CD14-positive monocyte (primary cell): ENCODE measurements at places on chromosomes 12 and 14.
A peak's percentile ranks its signal among the peaks of the same experiment; 100 is the strongest.

DNA sequence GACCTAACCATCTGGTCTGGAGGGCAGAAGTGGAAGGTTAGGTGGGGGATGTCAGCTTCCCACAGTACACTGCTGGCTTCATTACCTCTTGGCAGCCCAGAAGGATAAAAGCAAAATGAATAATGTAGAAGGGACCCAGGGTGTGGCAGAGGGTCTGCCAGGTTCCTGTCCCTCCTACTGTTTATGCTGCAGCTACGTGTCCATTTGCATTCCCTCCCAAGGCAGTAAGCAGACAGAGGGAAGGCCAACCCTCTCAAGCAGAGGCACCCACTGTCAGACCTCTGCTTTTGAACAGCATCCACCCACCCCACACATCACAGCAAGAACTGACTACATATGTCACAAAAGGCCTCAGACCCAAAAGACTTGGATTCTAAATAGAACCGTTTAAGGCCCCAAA, 19.4 kb downstream of the MAX start:
- H3K36me3 ChIP-seq: peaks cover 51% of the 10 kb centered on the region
- H3K4me1 ChIP-seq: peaks cover 45% of the 10 kb centered on the region
- H3K27ac ChIP-seq: peak overlapping the region; percentile 79
- no peak for DNase-seq

DNA sequence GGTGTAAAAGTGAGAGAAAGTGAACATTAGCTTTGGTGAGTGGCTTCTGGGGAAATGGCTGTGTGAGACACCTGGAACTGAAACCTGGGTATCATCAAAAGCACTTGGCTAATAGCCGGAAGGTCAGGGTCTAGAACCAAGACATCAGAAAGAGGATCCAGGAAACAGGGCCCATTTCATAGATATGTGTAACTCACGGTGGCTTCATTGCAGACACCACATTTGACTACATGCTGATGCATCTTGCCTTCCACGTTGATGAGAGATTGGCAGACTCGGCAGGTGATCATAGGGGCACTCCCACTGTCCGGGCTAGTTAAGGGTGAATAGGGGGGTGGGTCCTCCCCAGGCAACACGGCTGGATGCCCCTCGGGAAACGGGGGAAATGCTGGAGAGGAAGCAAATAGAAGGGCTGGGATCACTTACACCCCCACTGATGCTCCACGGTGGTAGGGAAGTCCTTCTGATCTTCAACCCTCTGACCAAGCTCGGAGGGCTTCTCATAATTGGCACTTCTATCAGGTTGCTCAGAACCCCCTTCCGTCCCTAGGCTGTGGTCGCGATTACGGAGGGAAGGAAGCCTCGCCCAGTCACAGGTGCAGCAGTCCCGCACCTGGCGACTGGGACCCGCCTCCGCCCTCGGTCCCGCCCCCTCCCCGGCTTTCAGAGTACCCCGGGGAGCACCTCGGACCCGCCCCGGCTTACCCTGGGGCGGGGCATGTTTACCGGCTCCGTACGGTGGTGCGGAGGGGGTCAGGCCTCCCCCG, 593 bp downstream of the PIP4P1 start:
- peaks cover 38% of the 10 kb centered on the region for H3K36me3 ChIP-seq
- peak overlapping the region; percentile 93 for H3K27ac ChIP-seq
- H3K4me3 ChIP-seq: peak overlapping the region; percentile 86

- H3K27me3 ChIP-seq: no peaks in the 10 kb centered on the region
- no peak for DNase-seq
- H3K27ac ChIP-seq: no peak overlapping the region
- H3K36me3 ChIP-seq: no peaks in the 10 kb centered on the region
- H3K4me3 ChIP-seq: no peak overlapping the region
- H3K4me1 ChIP-seq: peaks cover 9% of the 10 kb centered on the region
Observed at GRCh38 chr14:60229614-60230013, 19.4 kb upstream of the PPM1A start.

- no peak overlapping the region for H3K27ac ChIP-seq
- no peaks in the 10 kb centered on the region for H3K27me3 ChIP-seq
- DNase-seq: no peak
- no peak overlapping the region for H3K4me3 ChIP-seq
- no peaks in the 10 kb centered on the region for H3K36me3 ChIP-seq
- H3K4me1 ChIP-seq: no peaks in the 10 kb centered on the region
Observed at GRCh38 chr14:104303705-104304425, 165.5 kb downstream of the KIF26A start.

GRCh38 chr12:1660304-1661187, 30.3 kb upstream of the ADIPOR2 start:
- no peak overlapping the region for H3K4me3 ChIP-seq
- H3K27ac ChIP-seq: no peak overlapping the region
- H3K27me3 ChIP-seq: no peaks in the 10 kb centered on the region
- peaks cover 13% of the 10 kb centered on the region for H3K4me1 ChIP-seq
- no peaks in the 10 kb centered on the region for H3K36me3 ChIP-seq

- DNase-seq: no peak
- no peaks in the 10 kb centered on the region for H3K36me3 ChIP-seq
- no peaks in the 10 kb centered on the region for H3K27me3 ChIP-seq
- no peak overlapping the region for H3K27ac ChIP-seq
Observed at GRCh38 chr12:29634057-29634456, 136.6 kb upstream of the OVCH1 start.

DNA sequence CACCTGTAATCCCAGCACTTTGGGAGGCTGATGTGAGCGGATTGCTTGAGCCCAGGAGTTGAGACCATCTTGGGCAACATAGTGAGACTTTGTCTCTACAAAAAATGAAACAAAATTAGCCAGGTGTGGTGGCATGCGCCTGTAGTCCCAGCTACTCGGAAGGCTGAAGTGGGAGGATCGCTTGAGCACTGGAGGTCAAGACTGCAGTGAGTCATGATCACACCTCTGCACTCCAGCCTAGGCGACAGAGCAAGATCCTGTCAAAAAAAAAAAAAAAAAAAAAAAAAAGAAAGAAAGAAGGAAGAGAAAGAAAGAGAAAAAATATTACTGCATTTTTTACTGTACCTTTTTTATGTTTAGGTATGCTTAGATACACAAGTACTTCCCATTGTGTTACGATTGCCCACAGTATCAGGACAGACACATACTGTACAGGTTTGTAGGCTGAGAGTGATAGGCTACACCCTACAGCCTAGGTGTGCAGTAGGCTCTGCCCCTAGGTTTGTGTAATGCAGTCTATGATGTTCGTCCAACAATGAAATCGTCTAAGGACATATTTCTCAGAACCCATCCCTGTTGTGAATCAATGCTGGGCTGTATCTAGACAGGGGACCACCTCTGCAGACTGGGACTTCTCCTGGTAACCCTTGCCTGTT, 160.4 kb upstream of the PWP1 start:
- no peak overlapping the region for H3K4me3 ChIP-seq
- no peak for DNase-seq
- H3K27me3 ChIP-seq: no peaks in the 10 kb centered on the region
- H3K27ac ChIP-seq: no peak overlapping the region

GRCh38 chr12:89352242-89352491, 134 bp downstream of the DUSP6 start:
- H3K4me1 ChIP-seq: peaks cover 60% of the 10 kb centered on the region
- peak overlapping the region; percentile 85 for H3K4me3 ChIP-seq
- peaks cover 37% of the 10 kb centered on the region for H3K36me3 ChIP-seq

GRCh38 chr12:80320121-80320678, 123.8 kb upstream of the PTPRQ start:
- H3K4me3 ChIP-seq: no peak overlapping the region
- DNase-seq: no peak
- H3K27me3 ChIP-seq: no peaks in the 10 kb centered on the region

GRCh38 chr14:58713677-58714076, 75.9 kb downstream of the DACT1 start:
- H3K36me3 ChIP-seq: no peaks in the 10 kb centered on the region
- DNase-seq: no peak
- H3K4me3 ChIP-seq: no peak overlapping the region
- H3K4me1 ChIP-seq: no peaks in the 10 kb centered on the region

DNA sequence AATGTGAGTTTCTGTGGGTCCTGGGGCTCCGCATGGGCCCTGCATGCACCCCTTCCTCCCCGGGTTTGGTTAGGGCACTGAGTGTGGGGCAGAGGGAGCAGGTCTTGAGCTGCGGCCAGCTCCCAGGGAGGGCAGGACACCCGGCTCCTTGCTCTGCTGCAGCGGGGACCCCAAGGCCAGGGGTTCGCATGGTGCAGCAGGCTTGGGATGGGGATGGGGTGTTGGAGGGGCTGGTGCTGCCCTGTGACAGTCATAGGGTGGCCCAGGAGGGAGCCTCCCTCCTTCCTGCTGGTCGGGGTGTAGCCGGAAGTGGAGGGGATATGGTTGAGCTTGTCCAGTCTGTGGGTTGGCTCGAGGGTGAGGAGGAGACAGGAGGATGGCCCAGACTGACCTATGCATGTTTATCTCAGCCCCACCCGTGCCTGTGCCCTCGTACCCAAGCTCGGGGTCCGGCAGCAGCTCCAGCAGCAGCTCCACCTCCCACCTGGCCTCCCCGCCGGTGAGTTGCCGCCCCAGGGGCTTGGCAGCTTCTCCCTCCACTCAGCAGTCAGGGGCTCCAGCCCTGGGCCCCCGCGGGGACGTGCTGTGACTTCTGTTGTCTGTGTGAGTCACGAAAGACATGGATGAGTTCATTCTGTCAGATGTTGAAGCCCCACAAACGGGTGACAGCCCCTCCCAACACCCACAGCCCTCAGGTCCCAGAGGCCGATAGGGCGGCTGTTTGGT, 16.0 kb downstream of the ULK1 start:
- no peak overlapping the region for H3K27ac ChIP-seq
- no peak for DNase-seq
- H3K4me3 ChIP-seq: no peak overlapping the region
- H3K36me3 ChIP-seq: peaks cover 75% of the 10 kb centered on the region
- no peaks in the 10 kb centered on the region for H3K27me3 ChIP-seq

DNA sequence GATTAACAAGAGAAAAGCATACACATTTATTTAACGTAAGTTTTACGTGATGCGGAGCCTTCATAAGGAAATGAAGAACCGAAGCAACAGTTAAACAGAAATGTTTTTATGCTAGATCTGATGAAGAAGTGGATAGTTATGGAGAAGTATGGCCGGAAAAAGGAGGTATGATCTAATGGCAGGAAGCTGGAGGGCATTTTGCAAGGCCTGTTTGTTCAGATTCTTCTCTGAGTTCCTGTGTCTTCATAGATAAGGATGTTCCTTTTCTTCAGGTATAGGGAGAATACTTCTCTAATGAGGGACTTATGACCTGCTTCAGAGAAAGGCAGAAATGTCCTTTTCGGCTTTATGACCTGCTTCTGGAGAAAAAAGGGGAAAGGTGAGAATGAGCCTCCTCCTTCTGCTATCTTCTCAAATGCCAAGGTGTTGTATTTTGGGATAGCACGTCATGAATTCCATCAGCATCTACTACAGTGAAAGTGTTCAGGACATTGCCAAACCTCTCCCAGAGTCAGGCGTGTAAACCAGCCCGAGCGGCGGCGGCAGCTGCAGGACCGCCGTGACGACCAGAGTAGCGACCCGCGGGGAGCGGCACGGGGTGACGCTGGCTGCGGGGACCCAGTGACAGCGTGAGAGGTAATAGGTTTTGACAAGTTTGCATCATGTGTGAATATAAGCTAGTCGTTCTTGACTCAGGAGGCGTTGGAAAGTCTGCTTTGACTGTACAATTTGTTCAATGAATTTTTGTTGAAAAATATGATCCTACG, 33.7 kb upstream of the SGPP1 start:
- H3K27ac ChIP-seq: no peak overlapping the region
- H3K27me3 ChIP-seq: no peaks in the 10 kb centered on the region
- peaks cover 5% of the 10 kb centered on the region for H3K4me1 ChIP-seq

DNA sequence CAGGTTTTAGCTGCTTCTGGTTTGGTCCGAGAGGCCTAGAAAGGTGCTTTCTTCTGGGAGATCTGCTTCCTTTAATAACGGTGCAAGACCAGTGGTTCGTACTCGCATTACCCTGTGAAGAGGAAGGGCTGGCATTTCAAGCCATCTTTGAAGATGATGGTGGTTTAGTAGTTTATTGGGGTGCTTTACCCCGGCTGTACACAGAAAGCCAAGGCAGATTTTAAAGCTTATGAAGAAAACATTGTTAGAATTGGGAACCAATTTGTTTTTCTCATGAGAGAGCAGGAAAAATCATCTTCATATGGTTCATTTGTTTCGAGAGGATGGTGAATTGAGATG, 3.6 kb downstream of the CCND2 start:
- peaks cover 11% of the 10 kb centered on the region for H3K36me3 ChIP-seq
- DNase-seq: no peak
- no peak overlapping the region for H3K4me3 ChIP-seq
- H3K27me3 ChIP-seq: peaks cover 27% of the 10 kb centered on the region
- peaks cover 73% of the 10 kb centered on the region for H3K4me1 ChIP-seq
- H3K27ac ChIP-seq: no peak overlapping the region

DNA sequence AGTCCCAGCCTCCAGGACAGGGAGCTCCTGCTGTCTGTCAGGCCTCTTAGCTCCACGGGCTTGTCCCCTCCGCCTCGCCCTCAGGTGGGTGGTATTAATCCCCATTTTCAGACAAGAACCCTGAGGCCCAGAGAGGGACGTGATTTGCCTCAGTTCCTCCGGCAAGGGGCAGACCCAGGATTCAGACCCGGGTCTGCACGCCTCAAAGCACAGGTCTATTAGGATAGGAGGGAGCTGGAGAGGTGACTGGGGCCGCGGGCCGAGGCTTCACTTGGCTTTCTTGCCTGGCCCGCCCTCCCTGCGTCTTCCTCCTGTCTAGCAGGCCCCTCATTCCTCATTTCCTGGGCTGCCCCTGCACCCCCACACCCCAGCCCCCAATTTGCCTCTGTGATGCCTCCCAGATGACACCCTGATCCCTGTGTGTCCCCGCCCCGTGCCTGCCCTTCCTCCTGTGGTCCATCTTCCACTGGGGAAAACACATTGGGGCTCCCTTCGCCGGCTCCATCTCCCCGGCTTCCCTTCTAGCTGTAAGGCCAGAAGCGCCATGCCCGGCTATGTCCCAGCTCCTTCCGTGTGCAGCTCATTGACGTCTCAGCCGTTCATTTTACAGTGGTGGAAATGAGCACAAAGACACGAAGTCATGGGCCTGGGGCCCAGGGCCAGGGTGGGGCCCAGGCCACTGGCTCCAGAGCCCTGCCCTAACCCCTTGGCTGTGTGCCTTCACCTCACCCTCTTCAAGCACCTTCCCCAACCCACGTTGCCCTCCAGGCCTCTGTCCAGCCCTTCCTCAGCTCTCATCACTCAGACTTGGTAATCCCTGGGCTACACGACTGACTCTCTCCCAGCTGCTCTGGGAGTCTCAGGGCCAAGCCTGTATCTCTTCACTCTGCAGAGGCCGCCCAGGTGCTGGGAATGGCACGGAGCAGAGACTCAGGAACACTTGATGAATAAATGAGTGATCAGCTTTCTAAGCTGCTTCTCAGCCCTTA, 15.5 kb upstream of the CYP46A1 start:
- DNase-seq: no peak
- H3K4me1 ChIP-seq: peaks cover 12% of the 10 kb centered on the region
- H3K27ac ChIP-seq: no peak overlapping the region
- no peak overlapping the region for H3K4me3 ChIP-seq
- no peaks in the 10 kb centered on the region for H3K36me3 ChIP-seq
- H3K27me3 ChIP-seq: no peaks in the 10 kb centered on the region
